ENCODE measurements at places on chromosomes 5 and 9.
A peak's percentile ranks its signal among the peaks of the same experiment; 100 is the strongest.

- DNase-seq = no peak
Observed at GRCh38 chr9:82808478-82808877, 254.5 kb downstream of the RASEF start.

GRCh38 chr9:37994639-37995347, 74.2 kb downstream of the SHB start:
- DNase-seq = no peak

DNA sequence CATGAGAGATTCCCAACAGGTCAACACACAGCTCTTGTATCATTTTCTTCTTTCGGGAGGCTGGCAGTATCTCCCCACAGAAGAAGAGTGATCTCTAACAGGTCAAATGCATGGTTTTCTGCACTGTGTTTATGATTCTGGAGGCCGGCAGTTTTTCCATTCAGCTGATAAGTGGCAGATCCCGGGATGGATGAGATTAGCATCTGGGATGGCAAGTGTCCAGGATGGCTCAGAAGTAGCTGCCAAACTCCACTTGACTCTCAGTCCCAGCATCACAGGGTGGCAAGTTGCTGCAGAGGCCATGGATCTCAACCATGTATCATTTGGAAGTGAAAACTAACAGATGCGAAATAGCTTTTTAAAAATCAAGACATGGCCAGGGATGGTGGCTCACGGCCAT, 97.8 kb upstream of the SLC44A1 start:
- DNase-seq = no peak

DNA sequence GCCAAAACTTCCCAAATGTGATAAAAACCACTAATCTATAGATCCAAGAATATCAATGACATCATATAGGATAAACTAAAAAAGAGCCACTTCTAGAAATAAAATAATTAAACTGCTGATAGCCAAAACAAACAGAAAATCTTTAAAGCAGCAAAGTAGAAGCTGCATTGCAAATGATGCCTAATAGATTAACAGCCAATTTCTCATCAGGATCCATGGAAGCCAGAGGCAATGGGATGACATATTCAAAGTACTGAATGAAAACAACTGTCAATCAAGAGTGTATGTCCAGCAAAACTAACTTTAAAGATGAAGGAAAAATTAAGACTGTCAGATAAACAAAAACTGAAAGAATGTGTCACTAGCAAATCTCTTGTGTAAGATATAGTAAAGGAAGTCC, 224.8 kb downstream of the PSAT1 start:
- no peak for DNase-seq

DNA sequence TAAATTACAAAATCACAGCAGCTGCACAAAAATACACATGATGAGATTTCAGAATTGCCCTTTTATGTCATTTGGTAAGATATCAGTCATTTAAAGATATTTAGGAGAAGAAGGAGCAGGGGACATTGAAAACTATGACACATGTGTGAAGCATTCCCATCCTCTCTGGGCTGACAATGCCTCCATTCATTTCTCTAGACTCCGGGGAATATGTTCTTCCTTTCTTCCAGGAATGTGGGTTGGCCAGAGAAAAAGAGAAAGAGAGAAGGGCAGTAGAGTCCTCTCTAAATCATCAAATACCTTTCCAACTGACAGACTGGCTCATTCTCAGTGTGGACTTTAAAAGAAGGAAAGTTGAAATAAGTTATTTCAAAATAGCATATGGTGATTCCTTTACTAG, 205.6 kb upstream of the ADAMTSL1 start:
- no peak for DNase-seq

- DNase-seq = no peak
Observed at GRCh38 chr9:14746626-14747025, 24.1 kb upstream of the CER1 start.

- DNase-seq = no peak
Observed at GRCh38 chr5:96033116-96033515, 71.5 kb upstream of the ELL2 start.

GRCh38 chr5:151569132-151570046, 21.7 kb downstream of the FAT2 start:
- no peak for DNase-seq

- no peak for DNase-seq
Observed at GRCh38 chr9:8724284-8725018, 924.9 kb upstream of the DMAC1 start.

- DNase-seq = no peak
Observed at GRCh38 chr5:86360801-86361200, 256.9 kb upstream of the COX7C start.

DNA sequence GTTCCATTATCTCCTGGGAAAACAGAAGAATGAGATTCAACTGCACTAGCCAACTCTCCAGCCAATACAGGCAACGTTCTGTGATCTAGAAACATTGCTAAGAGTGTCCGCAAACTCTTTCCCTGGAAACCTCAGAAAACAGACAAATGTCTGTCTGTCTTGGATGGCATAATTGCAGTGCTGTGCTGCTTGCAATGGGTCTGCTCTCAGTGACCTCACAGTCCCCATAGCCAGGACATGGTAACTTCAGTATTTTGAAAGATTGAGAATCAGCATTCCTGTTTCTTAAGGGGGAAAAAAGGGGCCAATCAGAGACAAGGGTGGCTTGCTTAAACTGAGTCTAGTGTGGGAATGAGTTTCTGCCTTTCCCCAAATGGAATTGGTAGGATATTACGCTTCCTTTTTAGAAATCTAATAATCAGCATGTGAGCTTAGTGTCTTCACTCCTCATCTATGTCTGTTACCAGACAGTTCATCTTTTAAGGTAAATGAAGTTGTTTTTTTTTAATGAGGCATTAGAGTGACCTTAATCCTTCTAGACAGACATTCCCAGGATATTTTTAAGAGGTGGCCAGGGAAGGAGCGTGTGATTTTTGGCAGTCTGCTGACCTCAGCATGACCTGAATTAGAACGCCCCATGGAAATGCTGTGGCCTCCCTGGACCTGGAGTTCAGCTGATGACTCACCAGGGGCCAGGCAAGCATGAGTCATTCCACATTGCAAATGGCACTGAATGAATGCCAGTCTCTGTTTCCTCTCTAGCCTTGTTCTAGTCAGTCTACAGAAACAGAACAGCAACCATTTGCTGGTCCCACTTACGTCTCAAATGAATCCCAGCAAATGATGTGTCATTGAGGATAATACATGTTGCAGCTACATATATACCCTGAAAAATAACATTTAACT, 210.2 kb upstream of the ACTBL2 start:
- DNase-seq = peak; percentile 34

DNA sequence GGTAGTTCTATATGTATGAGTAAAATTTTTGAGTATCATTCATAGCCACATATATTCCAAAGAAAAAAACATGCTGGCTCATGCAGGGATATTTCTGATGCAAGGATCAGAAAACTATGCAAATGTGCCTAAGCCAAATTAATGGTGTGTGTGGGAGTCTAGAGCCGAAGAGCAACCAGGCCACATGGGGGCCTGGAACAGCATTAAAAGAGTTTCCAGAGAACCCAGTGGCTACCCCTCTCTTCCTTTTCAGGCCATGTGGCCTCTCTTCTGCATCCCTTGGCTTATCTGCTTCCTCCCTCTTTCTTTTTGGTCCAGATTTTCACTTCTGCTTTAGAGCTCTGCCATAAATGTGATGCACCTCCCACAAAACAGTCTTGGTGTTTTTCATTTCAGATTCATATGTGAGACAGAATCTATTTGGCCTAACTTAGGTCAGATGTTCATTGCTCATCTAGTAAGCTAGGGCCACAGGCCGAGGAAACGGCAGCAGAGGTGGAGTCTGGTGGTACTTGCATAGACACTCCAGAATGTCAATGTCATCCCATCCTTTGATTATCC, 300.0 kb downstream of the SH3GL2 start:
- no peak for DNase-seq

DNA sequence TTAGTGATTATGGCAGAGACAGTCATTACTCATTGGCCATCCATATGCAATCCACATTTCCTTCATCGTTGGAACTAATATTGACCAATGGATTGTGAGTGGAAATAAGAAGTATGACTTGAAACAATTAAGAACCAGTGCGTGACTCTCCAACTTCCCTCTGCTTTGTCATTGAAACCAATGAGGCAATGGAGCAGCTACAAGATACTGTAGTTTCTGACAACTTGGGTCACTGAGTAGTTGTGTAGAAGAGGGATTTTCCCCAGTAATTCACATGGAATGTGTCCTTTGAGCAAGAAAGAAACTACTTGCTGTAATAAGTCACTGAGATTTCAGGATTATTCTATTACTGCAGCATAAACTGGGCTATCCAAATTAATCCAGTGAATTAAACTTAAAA, 785.3 kb upstream of the RIOK2 start:
- no peak for DNase-seq

DNA sequence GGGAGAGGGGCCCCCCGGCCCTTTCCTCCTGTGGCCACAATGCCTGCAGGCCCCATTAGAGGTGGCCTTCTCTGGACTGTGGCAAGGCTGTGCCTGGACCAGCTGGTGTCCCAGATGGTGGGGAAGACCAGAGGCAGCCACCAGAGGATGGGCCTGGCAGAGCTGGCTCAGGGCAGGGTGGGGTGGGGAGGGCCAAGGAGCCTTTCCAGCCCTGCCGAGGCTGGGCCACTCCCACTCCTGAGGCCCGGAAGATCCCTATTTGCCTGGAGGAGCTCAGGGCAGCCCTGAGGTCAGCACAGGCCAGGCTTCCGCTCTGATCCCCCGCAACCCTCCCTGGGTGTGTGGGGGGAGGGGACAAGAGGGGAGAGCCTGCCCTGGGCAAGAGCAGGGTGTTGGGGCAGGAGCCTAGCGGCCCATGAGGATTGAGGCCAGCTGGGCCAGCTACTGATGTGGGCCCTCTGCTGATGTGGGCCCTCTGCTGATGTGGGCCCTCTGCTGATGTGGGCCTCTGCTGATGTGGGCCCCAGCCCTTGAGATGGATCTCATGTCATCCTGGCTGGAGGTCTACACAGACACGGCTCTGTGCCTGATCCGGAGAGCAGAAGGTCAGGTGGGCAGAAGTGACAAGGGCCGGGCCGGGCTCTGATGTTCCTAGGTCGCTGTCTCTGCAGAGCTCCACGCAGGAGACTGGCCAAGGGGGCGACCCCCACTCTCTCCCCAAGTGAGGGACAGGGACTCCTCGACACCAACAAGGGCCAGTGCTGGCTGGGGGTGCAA, 6.0 kb downstream of the MRPS2 start:
- no peak for DNase-seq

DNA sequence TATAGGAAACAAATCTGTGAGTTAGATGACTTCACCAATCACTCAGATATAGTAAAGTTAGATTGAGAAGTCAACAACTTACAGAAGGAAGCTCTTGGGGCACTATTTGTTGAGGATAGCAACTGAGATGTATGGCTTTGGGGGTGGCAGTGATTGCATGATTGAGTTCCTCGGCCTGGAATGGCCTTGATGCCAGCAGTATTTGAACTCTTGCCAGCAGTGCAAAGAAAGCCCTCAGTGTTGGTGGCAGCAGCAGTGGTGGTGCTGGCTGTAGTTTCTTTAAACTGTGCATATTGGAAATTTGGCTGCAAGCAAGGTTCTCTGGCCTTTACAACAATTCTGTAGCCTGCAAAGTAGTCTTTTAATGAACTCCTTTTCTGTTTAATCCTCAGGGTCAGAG, 41.4 kb upstream of the PJA2 start:
- DNase-seq = no peak

DNA sequence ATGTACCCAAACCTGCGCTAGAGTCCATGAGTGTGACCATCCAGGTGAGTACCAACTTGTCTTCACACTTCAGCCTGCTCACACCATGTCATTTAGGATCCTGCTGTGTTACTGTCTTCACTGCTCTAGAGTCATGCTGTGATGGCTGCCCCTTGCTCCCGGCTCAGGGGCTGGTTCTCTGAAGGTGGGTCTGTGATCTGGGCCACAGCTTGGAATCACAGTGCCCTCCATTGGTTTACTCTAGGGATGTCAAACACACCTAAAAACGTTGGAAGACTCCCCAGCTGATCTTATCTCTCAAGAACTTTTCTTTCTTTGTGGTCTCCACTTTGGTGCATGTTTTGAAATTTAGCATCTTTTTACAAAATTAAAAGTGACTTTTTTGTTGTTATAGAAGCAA, 53.8 kb downstream of the NFX1 start:
- no peak for DNase-seq

- DNase-seq = no peak
Observed at GRCh38 chr5:58088941-58089340, 370.9 kb downstream of the PLK2 start.

- no peak for DNase-seq
Observed at GRCh38 chr5:98282521-98282920, 490.9 kb upstream of the RGMB start.

GRCh38 chr9:16278326-16278999, 592.0 kb downstream of the BNC2 start:
- no peak for DNase-seq

GRCh38 chr9:126822873-126823272, 18.0 kb downstream of the ZBTB43 start:
- no peak for DNase-seq

DNA sequence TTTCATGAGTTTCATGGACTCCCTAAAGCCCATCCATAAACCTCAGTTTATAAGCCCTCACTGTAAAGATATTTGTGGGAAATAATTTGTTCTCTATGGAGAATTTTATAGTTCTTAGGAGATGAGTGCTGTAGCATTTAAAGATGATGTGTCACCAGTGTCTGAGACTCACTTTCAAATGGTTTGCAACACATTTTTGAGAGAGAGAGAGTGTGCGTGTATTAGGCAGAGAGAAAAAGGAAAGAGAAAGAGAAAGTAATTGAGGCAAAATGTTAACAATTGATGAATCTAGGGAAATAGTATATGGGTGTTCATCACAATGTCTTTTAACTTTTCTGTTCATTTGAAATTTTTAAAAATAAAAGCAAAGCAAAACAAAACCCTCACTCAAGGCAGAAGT, 479.0 kb downstream of the ZSWIM6 start:
- no peak for DNase-seq

- no peak for DNase-seq
Observed at GRCh38 chr9:77876590-77876989, 155.0 kb downstream of the GNAQ start.

DNA sequence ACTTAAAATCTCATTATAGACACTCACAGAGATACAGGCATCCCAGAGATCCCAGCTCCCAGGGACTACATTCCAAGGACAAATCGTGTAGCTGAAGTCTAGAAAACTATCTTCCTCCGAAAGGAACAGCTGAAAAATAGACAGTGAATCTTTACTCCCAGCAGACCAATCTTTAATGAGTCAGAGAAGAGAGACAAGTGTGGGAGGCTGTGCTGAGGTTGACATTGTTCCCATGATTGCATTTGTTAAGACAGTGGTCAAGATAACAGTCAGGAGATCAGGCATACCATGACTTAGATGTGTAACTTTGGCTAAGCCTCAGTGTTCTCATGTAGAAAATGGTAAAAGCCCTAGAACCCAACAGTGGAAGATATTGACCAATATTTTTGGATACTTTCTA, 120.7 kb downstream of the PAPPA start:
- DNase-seq = no peak

GRCh38 chr5:126192226-126192625, 231.0 kb upstream of the GRAMD2B start:
- no peak for DNase-seq

DNA sequence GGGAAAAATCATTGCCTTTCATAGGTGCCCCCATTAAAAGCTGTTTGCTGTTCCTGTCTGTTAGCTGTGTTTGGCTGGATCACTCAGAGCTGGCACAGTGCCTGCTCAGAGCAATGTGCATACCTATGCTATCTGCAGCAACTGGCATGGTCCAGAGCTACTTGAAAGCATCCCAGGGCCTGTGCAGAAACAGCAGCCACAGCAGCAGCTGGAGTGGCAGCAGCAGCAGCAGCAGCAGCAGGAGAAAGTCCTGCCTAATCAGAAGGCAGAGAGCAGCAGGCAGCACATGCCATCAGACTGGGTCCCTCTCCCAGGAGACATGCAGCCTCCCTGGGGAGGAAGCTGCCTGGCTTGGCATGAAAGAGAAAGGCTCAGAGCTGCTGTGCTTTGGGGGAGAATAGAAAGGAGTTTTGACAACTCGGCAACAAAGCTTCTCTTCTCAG, 243.8 kb upstream of the WWC1 start:
- DNase-seq = no peak

All from HEK293T (cell line).